ENCODE measurements at places on chromosomes 3 and 15. TPM values are rescaled to one million over a fixed set of nuclear protein-coding genes. Genes with fewer than 3 reads are reported as not detected.
A peak's percentile ranks its signal among the peaks of the same experiment; 100 is the strongest.

DNA sequence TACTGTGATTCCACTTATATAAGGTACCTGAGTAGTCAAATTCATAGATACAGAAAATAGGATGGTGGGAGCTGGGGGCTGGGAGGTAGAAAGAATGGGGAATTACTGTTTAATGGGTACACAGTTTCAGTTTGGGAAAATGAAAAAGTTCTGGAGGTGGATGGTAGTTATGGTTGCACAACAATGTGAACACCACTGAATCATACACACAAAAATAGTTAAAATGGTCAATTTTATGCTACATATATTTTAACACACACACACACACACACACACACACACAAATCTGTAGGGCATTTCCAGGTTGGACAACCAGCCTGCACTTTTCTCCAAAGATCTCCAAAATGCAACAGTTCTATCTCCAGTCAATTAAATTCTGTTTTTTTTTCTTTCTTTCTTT is 1.4 kb downstream of the CCDC32 start:
- H3K4me3 ChIP-seq, result peak overlapping the region; percentile 97
- peaks cover 41% of the 10 kb centered on the region for H3K4me1 ChIP-seq
- H3K27me3 ChIP-seq, result peaks cover 2% of the 10 kb centered on the region
- no peak for DNase-seq
- no peak overlapping the region for H3K27ac ChIP-seq

The KIF9 gene
- total RNA-seq, result 3.6 TPM

GRCh38 chr3:123444744-123445143 is 4.1 kb downstream of the ADCY5 start:
- no peaks in the 10 kb centered on the region for H3K36me3 ChIP-seq
- H3K27me3 ChIP-seq, result peaks cover 39% of the 10 kb centered on the region
- H3K27ac ChIP-seq, result no peak overlapping the region
- no peak overlapping the region for H3K4me3 ChIP-seq
- no peak for DNase-seq
- peaks cover 3% of the 10 kb centered on the region for H3K4me1 ChIP-seq

The TMEM207 gene
- not detected for total RNA-seq

GRCh38 chr3:105352976-105353375 is 13.7 kb upstream of the ALCAM start:
- H3K4me1 ChIP-seq, result peaks cover 8% of the 10 kb centered on the region
- no peak overlapping the region for H3K4me3 ChIP-seq
- H3K36me3 ChIP-seq, result no peaks in the 10 kb centered on the region
- no peak overlapping the region for H3K27ac ChIP-seq
- no peak for DNase-seq

- H3K4me1 ChIP-seq, result peaks cover 11% of the 10 kb centered on the region
- H3K36me3 ChIP-seq, result peaks cover 6% of the 10 kb centered on the region
- H3K27ac ChIP-seq, result no peak overlapping the region
- no peak overlapping the region for H3K4me3 ChIP-seq
Observed at GRCh38 chr3:197186887-197187588, 111.4 kb downstream of the DLG1 start.

GRCh38 chr3:114319453-114319852 is 25.6 kb downstream of the TIGIT start:
- H3K27me3 ChIP-seq, result no peaks in the 10 kb centered on the region
- no peak overlapping the region for H3K27ac ChIP-seq
- peaks cover 4% of the 10 kb centered on the region for H3K36me3 ChIP-seq

The PGBD4 gene
- total RNA-seq, result 3.8 TPM

The SLTM gene
- 128 TPM for total RNA-seq

DNA sequence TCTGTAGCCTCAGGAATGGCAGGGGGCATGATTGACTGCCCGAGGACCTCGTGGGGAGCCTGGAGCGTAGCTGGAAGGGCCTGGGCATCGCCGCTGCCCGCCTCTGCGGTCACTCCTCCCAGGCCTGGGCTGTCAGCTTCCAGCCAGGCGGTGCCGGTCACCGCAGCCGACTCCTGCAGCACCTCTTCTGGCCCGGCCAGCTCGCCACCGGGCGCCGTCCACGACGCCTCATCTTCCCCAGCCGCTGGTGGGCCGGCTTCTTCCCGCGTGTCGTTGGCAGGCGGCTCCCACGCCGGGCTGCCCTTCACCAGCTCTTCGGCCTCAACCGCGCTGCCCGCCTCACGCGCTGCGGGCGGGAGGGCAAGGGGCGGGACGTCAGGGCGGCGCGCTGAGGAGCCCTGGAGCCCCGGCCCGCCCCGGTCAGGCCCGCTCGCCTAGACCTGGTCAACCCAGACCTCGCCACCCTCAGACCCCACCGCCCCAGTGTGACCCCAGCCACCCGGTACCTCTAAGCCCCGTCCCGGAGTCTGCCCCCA is 1.0 kb downstream of the CSPG5 start:
- peak; percentile 11 for DNase-seq
- H3K27ac ChIP-seq, result no peak overlapping the region
- H3K4me3 ChIP-seq, result peak overlapping the region; percentile 63
- H3K27me3 ChIP-seq, result peaks cover 43% of the 10 kb centered on the region
- no peaks in the 10 kb centered on the region for H3K4me1 ChIP-seq
- H3K36me3 ChIP-seq, result no peaks in the 10 kb centered on the region

Measured in activated CD4-positive, alpha-beta T cell treated with anti-CD3 and anti-CD28 coated beads, Interleukin-2, amount 10 ng/mL, durations not matched to agents 7 days and 5 days (primary cell).